ENCODE measurements at places on chromosomes 1 and 21.
A peak's percentile ranks its signal among the peaks of the same experiment; 100 is the strongest.

DNA sequence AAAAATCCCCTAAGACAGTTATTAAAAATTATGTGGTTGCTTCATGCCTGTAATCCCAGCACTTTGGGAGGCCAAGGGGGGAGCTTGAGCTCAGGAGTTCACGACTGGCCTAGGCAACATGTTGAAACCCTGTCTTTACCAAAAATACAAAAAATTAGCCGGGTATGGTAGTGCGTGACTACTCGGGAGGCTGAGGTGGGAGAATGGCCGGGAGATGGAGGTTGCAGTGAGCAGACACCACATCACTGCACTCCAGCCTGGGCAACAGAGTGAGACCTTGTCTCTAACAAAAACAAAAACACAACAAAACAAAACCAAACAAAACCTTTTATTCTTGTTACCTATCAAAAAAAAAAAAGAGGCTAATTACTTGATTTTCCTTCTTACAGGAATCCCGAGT lies 2.1 kb downstream of the ELK4 start:
- DNase-seq, result no peak

DNA sequence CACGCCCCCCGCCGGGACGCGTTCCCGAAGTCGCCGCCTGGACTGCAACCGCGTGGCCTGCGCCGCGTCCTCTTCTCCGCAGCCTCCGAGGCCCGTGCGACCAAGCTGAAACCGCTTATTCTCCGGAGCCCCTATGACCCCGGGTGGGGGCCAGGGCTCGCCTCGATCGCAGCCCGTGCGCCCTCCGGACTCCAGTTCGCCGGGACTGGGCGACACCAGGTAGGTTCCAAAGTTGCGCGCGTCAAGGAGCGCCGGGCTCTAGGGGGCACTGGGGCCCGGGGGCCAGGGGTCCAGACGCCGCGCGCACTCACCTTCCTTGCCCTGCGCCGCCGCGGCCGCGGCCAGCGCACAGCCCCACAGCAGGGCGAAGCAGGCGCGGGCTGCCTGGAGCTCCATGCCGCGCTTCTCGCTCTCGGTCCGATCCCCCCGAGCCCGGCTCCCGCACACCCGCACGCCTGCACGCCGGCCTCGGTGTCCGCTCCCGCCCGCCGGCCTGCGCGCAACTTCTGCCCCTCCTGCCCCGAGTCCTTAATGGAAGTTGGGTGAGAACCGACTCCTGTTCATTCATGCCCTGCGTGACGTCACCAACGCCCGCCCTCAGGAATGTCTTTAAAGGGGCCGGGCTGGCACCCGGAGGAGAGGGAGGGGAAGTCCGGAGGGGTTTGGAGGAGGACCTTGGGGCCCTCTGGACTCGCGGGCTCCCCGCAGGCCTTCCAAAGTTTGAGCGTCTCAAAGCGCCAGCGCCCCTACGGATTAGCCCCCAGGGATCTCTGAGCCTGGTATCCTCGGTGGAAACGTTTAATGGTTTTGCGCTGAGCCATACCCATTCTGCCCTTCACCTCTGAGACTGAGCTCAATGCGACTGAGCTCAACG lies at the start of gene EPHA2:
Gene EPHA2 (minus strand): TSS at position 533 of the 874 bp plus-strand sequence. CDS start 137 bp downstream, at position 396.
- peak; percentile 56 for DNase-seq

GRCh38 chr1:200588698-200589097 lies 31.9 kb downstream of the KIF14 start:
- peak; percentile 77 for DNase-seq

DNA sequence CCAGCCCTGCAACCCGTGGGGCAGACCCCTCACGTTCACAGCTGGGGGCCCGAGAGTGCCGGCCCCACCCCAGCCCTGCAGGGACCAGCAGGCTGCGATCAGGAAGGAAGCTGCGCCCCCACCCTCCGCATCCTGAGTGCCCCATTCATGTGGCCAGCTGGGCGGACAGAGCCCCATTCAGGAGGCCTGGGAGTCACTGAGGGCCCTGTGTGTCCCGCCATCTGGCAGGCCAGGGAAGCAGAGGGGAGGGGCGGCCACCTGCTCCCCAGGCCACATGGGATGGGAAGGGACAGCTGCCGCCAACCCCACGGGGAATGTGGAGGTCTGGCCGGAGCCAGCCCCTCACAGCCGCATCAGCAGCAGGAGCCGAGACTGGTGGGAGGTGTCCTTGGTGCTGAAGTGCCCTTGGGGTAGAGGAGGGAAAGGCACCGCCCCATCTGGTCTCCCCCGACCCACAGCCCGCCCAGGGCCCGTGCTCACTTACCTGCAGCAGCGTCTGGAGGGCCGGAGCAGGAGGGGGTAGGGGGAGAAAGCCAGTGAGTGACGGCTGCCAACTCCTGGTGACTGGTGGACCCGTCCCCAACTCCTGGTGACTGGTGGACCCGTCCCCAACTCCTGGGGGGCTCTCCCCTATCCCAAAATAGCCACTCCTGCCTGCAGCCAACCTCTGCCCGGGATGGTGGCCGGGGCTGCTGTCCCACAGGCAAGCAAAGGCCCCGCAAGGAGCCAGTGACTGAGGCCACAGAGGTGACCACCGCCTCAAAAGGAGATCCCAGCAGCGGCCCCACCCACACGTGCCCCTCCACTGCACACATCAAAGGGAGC lies 8.7 kb downstream of the ACAP3 start:
- no peak for DNase-seq

DNA sequence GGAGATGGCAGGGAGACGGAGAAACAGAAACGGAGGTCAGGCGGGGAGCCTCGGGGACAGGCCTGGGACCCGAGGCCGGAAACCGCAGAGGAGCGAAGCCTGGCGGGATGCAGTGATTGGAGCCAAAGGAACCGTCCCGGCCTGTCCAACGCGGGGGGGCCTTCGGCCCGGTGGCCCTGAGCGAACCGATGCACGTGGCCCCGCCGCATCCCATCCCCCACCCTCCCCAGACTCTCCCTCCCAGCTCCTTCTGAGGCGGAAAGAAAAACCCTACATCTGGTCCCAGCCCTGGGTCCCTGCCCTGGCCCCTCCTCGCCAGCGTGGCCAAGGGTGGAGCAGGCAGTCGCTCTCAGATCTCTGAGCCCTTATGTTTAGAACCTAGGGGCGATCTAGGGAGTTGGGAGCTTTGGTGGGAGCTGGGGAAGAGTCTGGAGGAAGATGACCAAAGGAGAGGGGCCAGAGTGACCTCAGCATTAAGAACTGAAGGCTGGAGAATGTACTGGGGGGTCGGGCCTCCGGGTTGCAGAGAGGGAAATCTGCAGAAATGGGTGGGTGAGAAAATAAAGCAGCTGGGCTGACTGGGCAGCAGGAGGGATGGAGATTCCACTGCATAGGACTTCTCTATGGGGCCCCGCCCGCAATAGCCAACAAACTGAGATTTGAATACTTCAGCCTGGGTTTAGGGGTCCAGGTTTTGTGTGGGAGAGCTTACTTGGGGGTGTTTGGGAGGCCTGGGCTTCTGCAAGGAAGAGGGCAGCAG lies 1.5 kb upstream of the CRABP2 start:
- no peak for DNase-seq

DNA sequence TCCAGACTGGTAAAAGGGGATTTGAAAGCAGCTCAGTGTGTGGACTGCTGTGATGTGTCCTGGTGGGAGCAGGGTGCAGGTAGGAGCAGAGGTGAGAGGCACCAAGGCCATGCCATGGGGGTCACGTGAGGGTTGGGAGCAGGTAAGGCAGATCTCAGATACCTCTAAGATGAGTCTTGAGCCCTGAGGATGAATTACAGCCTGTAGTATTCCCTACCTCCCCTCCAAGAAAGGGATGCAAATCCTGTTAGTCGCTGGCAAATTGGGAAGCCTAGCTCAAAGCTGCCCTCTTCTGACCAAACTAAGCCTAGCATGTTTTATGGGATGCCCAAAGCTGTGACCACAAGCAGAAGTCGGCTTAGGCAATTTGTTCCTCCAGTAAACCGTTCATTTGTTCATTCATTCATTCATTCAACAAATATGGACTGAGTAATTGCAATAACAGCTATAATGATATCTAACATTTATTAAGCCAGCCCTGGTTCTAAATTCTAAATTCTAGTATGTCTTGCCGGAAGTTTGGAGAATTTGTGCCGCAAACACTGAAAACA lies 3.9 kb upstream of the NUAK2 start:
- DNase-seq, result peak; percentile 80

GRCh38 chr1:189859385-189859977 lies 618.2 kb downstream of the BRINP3 start:
- peak; percentile 15 for DNase-seq

DNA sequence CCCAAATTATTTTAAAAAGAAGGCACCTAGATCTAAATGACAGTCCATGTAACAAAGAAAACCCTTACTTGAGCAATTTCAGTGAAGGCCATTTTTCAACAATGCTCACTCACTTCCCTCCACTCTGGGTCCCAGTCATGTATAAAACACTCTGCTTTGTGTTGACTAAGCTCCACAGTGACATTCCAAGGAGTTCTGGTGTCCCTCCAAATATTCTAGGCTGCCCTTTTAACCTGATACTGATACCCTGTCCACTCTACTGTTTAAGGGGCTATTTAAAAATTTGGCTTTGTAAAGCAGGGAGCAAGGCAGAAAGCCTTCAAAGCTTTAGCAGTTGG lies 73.6 kb downstream of the GNG12 start:
- no peak for DNase-seq
